ENCODE measurements at places on chromosomes 7 and 10.

GRCh38 chr7:15866753-15867152 lies 180.3 kb upstream of the MEOX2 start:
- no peak for DNase-seq

- DNase-seq: no peak
These were observed 1288.0 kb upstream of the SORCS1 start for GRCh38 chr10:108452533-108452932.

DNA sequence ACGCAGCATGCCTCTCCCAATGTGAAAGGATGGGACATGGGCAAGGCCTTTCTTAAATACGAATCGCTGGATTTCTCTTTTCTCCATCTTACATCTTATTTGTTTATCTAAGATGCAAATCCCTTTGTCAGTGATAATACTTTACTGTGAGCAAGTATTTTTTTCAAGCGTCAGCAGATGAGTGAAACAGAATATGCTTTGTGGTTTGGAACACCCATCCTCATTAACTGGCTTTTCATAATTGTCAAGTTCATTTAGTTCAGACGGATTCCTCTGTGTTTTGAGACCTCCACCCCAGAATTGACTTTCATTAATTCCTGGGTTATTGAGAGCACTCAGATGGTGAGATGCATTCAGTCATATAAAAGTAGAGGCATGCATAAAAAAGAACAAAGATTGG lies 149.8 kb downstream of the NSUN6 start:
- no peak for DNase-seq

GRCh38 chr7:81361769-81362312 lies 408.0 kb downstream of the HGF start:
- no peak for DNase-seq

GRCh38 chr10:126153711-126154628 lies 234.3 kb downstream of the ADAM12 start:
- DNase-seq: no peak

DNA sequence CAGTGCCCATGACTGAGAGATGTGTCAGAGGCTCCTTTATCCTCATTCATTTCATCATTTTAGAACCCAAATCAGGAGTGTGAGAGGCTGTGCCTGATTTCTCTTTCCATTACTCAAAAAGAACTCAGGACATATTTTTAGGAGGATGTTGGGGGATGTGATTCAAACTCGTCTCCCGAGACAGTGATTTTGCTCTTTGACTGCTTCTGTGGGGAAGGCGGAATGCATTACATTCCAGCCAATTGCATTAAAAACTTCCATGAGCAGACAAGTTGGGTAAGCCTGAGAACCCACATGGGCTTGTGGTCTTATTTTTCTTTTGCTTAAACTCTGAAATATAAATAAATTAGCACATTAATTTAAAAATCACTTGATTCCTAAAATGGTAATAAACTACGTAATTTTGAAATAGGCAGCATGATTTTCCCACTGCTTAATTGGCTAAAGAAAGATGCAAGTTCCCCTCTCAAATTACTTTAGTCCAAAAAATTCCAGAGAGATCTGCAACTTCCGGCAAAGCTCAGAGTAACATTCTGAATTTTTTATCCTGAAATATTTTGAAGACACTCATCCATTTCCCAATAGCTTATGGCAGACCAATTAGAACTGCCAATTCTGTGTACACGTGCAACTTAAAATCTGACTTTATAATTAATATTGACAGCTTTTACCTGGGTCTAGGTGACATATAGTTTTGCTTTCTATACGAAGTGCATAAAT lies 185.6 kb downstream of the C7orf25 start:
- DNase-seq: no peak

GRCh38 chr7:116150588-116150987 lies 59.8 kb upstream of the TES start:
- no peak for DNase-seq

GRCh38 chr10:100978121-100978900 lies 9.0 kb downstream of the MRPL43 start:
- no peak for DNase-seq

DNA sequence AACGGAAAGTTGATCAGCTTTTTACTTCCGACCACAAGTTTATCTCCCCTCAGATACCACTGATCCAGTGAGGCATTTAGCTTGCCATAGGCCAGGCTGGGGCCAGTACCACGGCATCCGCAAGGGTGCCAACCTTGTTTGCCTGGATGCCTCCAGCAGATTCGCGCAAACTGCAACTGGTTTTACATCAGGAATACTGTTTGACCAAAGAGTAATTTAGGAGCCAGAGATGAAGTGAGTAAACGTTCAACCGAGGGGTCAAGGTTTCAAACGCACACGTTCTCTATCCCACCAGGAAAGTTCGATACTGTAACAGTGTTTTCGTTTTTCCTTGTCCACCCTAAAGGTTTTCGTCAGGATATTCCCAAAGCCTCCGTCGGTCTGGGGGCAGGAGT lies 266 bp upstream of the MDFIC start:
- DNase-seq: peak; percentile 54

GRCh38 chr7:87111877-87112276 lies 40.4 kb upstream of the DMTF1 start:
- no peak for DNase-seq

- no peak for DNase-seq
These were observed 153.3 kb downstream of the ZMYND11 start for GRCh38 chr10:288316-289200.

DNA sequence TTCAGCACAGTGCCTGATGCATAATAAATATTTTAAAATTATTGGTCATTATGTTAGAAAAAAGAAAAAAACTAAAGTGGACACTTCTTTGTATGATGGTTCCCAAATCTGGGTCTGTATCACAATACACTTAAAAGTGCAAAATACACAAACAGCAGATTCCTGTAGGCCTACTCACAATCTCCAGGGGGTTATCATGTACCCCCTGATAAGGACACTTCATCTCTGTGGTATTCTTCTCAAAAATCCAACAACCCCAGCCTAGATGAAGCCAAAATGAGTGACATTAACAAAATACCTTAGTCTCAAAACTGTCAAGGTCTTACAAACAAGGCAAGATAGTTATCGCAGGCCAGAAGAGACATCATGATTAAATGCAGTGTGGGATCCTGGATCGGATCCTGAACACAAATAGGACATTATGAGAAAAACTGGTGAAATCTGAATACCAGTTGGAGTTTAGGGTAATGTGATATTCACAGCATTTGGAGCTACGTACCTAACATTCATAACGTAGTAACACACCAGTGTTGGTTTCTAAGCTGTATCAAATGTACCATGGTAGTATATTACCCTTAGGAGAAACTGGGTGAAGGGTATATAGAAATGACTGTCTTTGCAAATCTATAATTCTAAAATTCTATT lies 45.2 kb downstream of the NSUN6 start:
- DNase-seq: no peak

DNA sequence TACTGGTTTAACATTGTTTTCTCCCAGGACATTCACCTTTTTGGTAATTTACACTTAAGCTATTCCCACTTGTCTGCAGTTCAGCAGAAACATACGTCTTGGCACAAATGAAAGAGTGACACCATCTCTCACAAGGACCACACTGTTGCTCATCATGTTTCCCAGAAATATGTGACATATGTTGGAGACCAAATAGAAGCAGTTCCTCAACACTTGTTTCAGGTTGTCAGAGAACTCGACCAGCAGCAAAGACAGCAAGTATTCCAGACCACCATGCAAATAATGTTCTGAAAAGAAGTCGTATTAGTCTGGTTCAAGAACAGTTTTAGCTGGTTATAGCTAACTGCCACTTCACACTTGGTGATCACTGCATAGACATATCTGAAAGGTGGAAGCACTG lies 81.3 kb upstream of the KLF6 start:
- peak; percentile 65 for DNase-seq

DNA sequence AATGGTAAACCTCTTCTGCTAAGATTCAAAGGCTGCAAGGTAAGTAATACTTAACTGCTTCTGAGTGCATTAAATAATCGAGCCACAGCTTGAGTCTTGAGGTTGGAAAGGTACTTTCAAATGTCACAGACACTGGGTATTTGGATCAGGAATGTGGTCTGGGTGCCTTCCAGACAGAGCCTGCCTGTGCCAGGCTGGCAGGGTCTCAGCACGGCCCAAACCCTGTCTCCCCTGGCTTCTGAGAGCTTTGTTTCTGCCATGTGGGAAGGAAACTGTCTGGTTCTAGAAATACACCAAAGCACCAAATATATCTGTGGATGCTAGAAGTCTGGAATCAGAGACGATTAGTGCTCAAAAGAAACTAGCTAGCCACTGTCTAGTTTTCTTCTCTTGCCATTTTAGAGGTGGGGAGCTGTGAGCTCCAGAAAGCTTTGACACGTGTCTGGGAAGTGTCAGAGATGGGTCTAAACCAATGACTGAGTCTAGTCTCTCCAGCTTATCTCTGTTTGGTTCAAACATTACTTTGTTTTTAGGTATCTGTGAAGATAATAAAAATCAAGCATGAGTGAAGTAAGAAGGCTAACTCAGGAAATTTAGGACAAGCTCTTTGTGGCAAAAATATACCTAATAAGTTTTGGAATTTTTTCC lies 162.8 kb downstream of the CYP26A1 start:
- no peak for DNase-seq

DNA sequence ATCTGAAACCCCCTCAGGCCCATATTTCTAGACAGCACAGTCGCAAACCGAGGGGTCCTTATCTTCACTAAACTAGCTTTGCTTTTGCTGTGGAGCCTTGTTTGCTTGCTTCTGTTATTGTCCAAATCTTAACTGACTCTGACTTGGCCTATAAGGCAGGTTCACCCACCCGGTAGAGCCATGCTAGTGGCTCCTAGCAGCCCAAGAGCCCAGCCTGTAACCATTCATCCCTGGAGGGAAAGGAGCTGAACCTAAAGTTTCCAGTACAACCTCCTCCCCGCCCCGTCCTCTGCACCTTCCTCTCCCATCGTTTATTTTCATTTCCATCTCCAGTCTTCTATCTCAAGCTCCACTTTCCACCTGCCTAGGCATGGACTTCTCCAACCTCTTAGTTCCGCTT lies 345.7 kb downstream of the PTPRN2 start:
- no peak for DNase-seq

- DNase-seq: no peak
These were observed 45.5 kb upstream of the VKORC1L1 start for GRCh38 chr7:65827366-65827765.

DNA sequence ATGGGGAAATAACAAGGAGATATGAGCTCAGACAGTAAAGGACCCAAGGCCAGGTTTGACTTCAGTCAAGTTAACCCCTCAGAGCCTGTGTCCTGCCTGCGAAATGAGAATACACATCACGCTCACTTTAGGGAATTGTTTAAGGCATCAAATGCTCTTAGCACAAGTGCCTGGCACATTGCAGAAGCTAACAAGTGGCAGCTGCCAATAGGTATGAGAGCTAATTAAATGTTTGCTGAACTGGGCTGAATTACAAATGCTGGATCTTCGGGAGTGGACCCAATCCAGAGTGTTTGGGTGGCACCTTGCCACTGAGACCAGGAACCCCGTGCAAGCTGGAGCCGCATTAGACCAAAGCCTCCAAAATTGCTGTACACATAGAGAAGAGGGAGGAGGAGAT lies 136.8 kb downstream of the C10orf90 start:
- no peak for DNase-seq

DNA sequence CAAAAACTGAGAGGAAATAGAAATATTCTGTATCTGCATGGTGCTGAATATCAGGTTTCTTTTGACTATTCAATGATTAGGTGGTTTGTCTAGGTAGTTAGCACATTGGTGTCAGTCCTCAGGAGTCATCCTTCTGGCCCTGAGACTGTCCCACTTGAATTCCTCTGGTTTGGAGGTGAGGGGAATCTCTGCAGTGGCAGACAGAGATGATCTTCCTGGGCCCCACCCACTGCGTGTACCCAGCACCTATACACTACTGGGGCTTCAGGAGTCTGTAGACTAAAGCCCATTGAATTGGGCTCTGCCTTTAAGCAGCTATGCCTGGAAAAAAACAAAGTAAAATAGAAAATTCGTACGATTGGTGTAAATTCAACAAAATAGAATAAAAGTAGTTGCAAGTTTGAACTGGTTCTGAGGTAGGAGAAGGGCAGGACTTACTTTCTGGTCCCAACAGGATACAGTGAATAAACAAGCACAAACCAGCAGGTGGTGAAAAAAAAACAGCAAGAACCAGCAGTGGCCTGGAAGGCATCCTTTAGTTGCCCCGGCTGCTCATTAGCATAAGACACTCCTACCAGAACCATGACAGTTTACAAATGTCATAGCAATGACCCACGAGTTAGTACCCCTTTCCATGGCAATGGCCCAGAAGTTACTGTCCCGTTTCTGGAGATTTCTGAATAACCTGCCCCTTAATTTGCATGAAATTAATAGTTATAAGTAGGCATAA lies 1.7 kb downstream of the LIPM start:
- DNase-seq: no peak

- no peak for DNase-seq
These were observed 19.2 kb upstream of the SEC61G start for GRCh38 chr7:54778166-54778565.

DNA sequence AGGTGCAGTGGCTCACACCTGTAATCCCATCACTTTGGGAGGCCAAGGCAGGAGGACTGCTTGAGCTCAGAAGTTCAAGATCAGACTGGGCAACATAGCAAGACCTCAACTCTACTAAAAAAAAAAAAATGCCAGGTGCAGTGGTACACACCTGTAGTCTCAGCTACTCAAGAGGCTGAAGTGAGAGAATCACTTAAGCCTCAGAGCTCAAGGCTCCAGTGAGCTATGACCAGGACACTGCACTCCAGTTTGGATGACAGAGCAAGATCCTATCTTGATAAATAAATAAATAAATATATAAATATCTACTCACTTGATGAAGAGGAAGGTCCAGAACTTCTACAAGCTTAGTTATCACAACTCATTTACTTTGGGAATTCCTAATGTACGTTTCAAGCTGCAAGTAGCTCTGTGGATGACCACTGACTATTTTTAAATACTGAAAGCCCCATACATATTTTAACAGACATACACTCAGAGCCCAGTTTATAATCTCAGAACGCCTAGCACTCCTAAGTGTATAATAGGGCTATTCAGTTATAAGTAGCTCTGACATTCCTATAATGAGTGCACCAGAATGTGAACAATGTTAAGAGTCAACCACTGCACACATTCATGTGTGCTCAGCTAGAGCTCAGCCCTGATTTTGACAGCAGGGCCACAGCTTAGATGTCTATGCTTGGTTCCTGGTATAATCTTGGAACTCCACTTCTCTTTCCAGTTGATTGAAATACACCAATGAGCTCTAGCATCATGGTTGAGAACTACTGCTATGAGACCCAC lies 119.1 kb downstream of the CUBN start:
- no peak for DNase-seq

Data from CD4-positive, alpha-beta T cell treated with Interleukin-15 for 4 hours (primary cell).